ENCODE measurements at places on chromosomes 3 and 15.
A peak's percentile ranks its signal among the peaks of the same experiment; 100 is the strongest.

DNA sequence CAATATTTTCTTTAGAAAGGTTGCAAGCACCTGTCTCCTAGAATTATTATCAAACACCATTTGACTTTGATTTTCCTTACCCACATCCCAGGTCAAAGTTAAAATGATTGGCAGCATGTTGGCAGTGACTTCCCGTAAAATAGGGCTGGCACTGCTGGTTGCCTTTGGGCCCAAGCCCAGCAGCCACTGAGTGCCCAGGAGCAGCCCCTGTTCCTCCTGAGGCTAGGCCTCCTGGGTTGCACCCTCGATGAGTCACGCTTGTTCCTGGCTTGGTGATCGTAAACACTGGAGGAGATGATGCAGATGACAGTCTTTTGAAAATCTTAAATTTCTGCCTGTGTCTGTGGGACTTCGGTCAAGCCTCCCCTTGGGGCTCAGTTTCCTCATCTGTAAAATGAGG, 290.0 kb downstream of the TLE3 start:
- no peak for DNase-seq

DNA sequence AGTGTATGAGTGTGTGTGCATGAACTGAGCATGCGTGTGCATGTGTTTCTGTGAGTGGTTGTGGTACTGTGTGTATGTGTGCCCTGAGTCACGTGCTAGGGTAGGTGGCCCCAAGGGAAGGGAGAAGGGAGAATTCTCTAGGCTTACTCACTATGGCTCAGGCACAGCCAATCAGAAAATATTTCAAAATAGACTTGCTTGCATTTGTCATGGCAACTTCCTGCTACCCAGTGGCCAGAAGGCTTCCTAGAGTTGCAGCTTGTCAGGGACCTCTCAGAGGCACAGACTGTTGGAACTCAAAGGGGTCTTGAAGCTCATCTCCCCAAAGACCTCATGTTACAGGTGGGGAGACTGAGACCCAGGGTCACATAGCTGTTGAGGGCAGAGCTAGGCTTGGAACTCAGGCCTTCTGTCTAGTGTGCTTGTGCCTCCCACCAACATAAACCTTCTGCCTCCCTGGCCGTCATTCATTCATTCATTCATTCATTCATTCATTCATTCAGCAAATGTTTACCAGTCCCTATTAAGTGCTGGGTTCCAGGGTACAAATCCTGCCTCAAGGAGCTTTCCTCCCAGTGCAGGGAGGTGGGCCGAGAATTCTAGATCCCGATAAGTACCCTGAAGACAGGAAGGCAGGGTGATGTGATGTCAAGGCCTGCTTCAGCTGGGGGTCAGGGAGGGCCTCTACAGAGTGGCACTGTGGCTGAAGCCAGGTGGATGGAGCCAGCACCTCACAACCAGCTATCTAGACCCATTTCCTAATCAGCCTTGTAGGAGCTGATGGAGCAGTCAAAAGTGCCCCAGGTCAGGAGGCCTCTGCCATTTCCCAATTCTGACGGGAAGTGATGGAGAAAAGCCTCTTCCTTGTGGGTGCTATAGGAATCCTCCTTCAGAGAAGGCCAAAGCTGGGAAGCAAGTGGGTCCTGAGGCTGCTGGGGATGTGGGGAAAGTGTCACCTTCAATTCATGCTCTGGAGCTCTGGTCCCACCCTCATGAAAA, 10.9 kb upstream of the RFT1 start:
- no peak for DNase-seq

DNA sequence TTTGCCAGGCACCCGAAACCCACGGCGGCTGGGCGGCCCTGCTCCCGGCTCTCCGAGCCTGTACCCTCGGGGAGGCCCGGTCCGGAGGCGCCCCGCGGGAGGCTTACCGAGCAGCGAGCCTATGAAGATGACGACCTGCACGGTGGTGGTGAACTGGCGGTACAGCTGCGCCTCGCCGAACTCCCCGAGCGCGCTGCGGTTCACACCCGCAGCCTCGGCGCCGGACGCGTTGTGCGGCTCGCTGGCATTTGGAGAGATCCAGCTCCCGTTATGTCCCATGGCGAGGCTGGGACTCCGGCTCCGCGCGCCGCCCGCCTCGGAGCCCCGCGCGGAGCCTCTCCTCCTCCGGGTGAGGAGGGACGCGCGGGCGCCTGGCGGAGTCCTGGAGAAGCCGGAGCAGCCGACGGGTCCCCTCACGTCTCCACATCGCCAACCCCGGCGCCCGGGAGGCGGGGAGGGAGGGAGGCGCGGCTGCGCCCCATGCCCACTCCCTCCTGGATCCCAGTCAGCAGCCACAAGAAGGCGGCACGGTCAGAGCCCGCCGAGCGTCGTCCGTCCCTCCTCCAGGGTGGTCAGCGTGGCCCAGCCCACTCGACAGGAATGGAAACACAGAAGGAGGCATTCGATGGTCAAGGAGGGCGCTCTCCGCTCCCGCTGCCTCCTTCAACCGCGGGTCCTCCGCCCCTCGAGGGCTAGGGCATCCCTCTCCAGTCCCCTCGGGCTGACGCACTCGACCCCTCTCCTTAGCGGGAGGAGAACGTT, at the start of gene GPR176:
TSS of gene GPR176 (minus strand) at position 519 of the 762 bp plus-strand sequence. CDS start at position 279, 240 bp downstream.
- DNase-seq, result no peak

DNA sequence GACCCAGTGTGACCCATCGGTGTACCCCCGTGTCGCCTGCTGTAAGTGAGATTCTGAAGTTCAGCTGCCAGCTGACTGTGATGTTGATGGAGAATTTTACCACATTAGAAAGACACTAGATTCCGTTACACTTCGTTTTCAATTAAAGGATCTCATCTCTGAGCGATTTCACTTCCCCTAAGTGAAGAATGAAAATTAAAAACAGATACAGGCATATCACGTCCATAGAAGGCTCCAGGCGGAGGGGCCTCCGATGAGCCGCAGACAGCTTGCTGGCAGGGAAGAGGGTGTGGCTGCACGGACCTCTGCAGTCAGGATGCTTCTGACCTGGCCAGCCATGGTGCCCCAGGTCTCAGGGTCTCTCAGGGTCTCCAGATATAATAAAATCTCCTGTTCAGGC, 6.6 kb upstream of the CPN2 start:
- no peak for DNase-seq

DNA sequence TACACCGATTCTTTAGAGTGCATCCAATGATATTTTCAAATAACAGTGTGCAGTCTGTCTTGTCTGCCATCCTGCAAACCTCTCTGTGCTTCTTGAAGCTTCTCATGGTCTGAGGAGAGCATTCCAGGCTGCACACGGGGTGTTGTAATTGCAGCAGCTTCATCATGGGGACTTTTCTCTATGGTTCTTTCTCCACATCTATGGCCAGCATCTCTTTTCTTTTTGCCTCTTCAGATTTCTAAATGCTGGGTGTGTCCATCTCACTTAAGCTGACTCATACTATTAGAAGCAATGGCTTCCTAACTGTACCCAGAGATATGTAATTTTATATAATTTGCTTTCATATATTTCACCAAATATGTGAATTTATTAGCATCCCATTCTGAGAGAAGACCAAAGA, 63.8 kb upstream of the EPHB3 start:
- no peak for DNase-seq

- DNase-seq, result no peak
These were observed 55.5 kb upstream of the TOPAZ1 start for GRCh38 chr3:44186111-44186672.

GRCh38 chr3:119145500-119146167, at the start of gene TEX55:
TSS of gene TEX55 (plus strand) at chr3:119146165. CDS start at chr3:119146190, 25 bp downstream.
- DNase-seq, result peak; percentile 4

GRCh38 chr15:99957642-99958013, 224.4 kb upstream of the LYSMD4 start:
- DNase-seq, result no peak

- no peak for DNase-seq
These were observed 260.4 kb upstream of the KCNMB2 start for GRCh38 chr3:178275793-178276192.

- DNase-seq, result no peak
These were observed at the start of gene ACAD11 for GRCh38 chr3:132659365-132660051. TSS of gene ACAD11 (minus strand) at chr3:132659809. CDS start at chr3:132659751, 58 bp downstream.

GRCh38 chr15:88981244-88982215, 68.4 kb upstream of the MFGE8 start:
- no peak for DNase-seq

GRCh38 chr3:78003090-78003489, 963.2 kb downstream of the ROBO2 start:
- DNase-seq, result no peak

GRCh38 chr15:69232765-69233164, 65.9 kb upstream of the PAQR5 start:
- DNase-seq, result no peak

DNA sequence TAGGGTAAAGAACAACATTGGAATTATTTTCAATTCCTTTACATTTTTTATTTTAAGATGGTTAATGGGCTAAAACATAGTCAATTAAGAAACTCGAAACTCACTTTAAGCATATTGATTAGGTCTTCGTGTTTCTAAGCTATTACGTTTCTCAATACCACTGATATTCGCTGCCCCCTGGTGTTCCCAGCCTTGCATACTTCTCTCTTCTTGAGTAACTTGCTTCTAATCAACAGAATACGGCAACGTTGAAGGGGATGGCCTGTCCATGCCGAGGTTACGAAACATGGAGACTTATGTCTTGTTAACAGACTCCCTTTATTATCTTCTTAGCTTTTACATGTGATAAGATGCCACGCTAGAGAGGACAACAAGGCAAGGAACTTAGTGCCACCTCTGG, 43.6 kb downstream of the ROBO1 start:
- no peak for DNase-seq

DNA sequence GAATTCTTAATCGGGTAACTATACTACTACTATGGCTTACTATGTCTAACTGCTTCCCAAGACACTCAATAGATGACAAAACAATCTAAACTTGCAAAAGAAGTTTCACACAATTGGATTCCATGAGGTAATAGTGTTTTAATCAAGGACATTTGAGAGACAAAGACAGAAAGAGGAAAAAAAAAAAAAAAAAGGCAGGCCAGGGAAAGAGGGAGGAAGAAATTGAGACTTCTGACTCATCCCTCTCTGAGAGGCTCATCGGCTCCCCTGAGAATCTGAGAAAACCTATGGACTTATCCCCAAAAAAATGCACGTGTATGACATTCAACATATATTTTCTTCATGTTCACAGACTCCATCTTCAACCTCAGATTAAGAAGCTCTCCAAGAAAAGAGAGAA, 61.0 kb downstream of the SCAPER start:
- no peak for DNase-seq

DNA sequence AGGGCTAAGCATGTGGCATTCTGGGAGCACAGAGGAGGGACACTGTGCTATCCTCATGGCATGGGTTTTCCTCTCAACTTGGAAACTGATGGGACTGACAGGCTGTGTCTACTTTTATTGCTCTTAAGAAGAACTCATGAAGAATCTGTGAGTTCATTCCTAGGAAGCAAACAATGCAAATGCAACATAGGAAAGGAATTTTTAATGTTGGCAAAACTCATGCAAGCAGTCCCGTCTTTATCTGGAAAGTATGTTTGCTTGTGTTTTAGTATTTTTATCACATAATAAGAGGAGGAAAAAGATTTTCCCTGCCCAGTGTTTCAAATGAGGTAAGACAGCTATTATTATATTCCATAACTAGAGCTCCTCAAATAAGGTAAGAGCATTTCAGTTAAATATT, 89.7 kb downstream of the TRIM42 start:
- no peak for DNase-seq

- DNase-seq, result no peak
These were observed 2.5 kb downstream of the PRTG start for GRCh38 chr15:55740359-55740878.

GRCh38 chr3:44104668-44105321, 136.9 kb upstream of the TOPAZ1 start:
- no peak for DNase-seq

GRCh38 chr3:25872200-25872877, 82.4 kb downstream of the OXSM start:
- DNase-seq, result no peak

DNA sequence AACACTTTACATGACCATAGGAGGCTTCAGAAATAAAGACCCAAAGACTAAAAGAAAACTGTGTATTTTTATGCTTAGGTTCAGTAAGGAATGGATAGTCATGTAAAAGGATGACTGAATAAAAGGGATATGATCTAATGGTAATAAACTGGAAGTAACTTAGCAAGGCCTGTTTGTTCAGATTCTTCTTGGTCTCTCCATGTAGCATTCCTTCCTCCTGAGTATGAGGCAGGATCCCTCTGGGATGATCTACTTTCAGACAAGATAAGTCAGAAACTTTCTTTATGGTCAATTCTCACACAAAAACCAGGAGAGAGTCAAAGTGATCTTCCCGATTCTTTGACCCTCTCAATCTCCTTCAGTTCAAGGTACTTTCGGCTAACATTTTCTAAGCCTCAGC, 340.8 kb upstream of the DCBLD2 start:
- no peak for DNase-seq

GRCh38 chr3:24965706-24966385, 462.2 kb upstream of the RARB start:
- DNase-seq, result no peak

- DNase-seq, result no peak
These were observed 29.1 kb downstream of the AAGAB start for GRCh38 chr15:67225336-67225735.

DNA sequence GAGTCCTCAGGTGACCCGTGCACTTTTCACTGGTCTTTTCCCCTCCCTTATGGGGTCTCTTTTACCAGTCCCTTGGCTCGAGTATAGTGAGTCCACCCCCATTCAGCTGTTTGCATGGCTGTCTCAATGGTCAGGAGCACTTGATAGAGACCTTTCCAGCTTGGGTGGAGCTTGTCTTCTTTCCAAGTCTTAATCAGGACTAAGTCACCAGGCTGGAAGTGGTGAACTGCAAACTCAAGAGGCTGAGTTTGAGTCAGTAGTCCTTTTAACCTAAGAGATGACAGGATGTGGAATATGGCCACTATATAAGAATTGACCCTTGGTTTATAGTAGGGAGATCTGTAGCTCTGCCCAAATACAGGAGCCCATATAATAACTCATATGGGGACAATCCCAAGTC, 279.7 kb downstream of the PYDC2 start:
- no peak for DNase-seq

DNA sequence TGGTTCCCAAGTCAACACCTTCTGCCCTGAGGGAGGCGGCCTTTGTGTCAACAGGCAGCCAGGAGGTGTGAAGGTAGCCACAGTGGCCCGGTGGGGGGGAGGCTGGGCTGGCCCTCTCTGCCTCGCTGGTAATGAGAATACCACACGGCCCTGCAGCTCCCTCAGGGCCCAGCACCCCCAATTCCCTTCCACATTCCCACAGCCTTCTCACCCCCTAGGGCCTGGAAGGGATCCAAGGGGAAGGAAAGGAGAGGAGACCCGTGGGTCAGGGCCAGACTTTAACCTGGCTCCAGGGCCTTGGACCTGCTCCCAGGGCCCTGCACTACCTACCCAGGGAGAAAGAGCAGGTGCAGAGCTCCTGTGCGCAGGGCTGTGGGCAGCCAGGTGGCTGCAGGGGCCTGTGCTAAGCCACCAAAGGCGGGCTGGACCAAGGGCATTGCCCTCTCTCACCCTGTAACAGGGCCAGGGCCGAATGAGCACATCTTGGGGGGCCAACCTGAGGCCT, 8.7 kb upstream of the MESP2 start:
- DNase-seq, result no peak

GRCh38 chr15:39181056-39181747, 399.7 kb upstream of the THBS1 start:
- DNase-seq, result no peak

GRCh38 chr3:184004476-184004875, 13.2 kb downstream of the ABCC5 start:
- DNase-seq, result no peak
